ENCODE measurements at places on chromosomes 3 and 15.
A peak's percentile ranks its signal among the peaks of the same experiment; 100 is the strongest.

DNA sequence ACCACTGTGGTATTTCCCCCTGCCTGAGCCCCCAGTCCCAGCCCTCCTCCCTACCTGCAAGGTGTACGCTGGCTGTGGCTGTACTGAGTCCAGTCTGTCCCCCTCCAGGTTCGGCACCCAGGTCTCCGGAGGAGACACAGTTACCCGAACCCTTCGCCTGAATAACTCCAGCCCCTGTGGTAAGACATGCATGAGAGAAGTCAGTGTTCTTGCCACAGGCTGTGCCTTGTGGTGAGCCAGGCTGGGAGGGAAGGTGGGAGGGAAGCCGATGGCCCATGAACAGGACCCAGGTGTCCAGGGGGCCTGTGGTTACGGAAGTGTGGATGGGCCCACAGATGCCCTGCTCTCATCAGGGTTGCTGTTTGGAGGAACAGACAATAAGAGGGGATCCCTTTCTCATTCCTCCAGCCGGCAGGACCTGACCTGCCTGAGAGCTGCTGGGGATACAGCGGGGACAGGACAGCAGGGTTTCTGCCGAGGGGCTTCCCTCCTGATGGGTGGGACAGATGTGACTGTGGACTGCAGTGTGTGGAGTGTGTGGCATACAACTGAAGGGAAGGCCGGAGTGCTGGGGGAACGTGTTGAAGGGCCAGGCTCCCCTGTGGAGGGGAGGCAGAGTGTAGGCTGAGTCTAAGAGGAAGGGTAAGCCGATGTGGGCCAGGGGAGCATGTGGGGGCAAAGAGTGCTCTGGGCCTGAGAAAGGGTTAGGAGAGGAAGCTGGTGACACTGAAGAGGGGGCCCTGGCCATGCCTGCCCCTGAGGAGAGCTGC, 21.9 kb downstream of the ACAA1 start:
- no peak for DNase-seq

DNA sequence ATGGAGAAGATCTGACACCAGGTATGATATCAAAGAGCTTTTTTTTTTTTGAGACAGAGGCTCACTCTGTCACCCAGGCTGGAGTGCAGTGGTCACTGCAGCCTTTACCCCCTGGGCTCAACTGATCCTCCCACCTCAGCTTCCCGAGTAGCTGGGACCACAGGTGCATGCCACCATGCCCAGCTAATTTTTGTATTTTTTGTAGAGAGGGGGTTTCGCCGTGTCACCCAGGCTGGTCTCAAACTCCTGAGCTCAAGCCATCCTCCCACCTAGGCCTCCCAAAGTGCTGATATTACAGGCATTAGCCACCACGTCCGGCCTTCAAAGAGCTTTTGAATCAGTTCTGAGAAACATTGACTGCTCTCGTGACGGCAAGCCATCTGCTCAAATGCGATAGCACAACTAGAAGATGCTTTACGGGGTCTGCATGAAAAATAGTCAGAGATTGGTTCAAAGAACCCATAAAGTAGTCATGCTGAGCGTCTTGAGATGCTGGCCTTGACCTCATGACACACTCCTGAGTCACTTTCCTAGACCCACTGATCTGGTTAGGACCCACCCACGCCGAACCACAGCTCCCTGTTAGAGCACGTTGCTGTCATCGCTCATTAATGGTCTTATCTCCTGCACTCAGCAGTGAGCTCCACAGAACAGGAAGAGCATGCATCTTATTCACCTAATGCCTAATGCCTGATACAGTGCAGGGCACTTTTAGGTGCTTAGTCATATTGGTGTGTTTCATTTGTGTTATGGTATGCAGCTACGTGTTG, 57.0 kb upstream of the NR2F2 start:
- peak; percentile 19 for DNase-seq

- DNase-seq = no peak
These were observed 216.6 kb downstream of the SUCLG2 start for GRCh38 chr3:67437789-67438188.

GRCh38 chr3:98807011-98807410, 43.9 kb downstream of the ST3GAL6 start:
- DNase-seq = no peak

GRCh38 chr3:48118322-48118721, 69.9 kb downstream of the CDC25A start:
- DNase-seq = peak; percentile 9

GRCh38 chr3:141469720-141470119, 17.1 kb upstream of the RASA2 start:
- DNase-seq = no peak

- no peak for DNase-seq
These were observed 19.2 kb downstream of the PLD1 start for GRCh38 chr3:171790898-171791691.

DNA sequence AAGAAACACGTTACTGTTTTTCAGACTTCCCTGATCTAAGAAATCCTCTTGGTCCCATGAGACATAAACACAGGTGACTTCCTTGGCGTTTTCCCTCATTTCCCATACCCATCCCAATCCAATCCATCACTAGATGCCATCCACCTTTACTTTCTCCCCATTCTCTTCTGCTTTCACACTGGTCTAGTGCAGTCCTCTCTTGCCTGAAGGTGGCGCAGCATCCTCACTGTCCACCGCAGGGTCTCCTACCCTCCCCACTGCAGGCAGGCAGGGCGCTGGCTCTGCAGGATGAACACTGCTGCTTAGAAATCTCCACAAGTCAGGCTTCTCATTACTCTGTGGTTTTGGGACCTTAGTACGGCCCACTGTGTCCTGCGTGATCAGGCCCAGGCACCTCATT, 58.2 kb downstream of the RAB7A start:
- no peak for DNase-seq

DNA sequence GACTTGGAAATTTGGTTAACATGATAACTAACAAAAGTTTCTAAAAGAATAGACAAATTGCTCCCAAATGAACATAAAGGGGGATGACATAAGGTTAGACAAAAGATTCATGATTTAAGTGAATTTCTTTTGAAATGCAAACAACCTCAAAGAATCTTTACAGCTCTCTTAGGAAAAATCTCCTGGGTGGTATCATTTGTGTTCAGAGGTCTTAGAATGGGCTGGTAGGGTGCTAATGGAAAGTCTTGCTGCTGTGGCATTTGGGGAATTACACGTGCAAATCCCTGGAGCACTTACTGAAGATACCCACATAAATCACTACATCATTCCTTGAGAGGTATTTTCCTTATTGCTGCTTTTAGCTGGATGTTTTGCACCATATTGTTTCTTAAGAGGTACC, 14.4 kb upstream of the ROBO2 start:
- DNase-seq = no peak

DNA sequence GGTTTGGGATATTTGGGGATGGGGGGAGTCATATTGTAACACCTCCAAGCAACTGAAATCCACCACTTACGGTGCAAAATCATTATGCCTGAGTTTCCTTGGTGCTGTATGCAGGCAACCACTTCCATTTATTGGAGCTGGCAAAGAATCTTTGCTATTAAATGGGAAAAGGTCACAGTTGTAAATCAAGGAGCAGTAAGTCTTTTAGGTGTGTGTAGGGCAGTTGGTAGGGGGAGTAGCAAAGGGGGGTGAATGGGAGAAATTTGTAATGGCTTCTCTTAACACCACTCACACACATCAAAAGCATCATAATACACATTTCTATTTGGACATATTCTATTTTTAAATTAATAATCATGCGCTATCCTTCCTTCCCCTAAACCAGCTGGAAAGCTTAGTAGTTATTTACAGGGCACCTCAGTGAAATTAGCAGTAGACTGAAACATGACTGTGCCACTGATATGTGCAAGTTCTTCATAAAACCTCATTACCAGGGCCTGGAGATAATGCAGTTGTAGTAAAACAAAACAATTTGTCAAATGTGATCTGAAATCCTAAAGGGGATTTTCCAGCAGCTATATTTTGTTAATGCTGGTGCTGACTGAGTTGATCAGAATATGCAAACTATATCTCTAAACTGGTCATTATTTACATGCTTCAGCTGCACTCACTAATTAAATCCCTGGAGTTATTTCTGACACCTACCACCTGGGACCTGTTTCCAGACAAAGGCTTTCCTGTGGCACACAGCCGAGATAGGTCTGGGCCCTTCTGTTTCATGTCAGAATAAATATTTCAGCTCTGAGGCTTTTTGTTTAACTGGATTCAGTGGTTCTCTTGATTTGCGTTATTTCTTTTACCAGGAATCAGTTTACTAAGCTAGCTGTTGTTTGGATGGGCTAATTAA, 90.1 kb downstream of the B3GALNT1 start:
- no peak for DNase-seq

DNA sequence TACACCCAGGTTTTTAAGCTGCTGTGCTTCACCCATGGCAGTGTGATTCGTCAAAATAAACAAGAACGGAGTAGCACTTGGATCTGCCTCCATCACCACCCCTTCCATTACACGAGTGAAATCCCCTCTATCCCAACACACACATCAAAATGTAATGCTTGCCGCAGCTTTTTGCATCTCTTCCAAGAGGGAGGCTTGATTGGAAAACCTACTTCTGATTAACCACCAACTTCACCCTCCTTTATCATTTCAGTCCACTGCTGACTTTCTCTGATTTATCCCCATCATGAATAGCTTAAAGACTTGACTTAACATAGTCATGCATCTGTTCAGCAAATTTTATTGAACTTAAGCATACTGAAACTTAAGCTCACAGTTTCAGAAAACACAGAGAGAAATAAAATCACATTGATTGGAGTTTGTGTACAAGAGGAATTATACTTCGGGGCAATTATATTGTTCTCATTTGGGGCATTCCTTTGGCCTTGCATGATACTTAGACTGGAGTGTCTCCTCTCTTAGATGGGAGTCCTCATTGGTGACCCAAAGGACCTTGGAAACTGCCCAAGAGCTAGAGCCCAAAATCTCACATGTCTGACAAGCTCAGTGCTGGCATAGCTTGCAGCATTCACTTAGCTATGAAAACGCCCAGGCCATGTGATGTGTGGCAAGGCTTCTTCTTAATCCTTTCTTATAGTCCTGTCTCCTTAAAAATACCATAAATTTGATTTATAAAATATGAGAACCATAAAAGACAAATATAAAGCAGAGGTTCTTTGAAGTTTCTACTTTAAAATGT, 124.3 kb upstream of the UMPS start:
- no peak for DNase-seq

DNA sequence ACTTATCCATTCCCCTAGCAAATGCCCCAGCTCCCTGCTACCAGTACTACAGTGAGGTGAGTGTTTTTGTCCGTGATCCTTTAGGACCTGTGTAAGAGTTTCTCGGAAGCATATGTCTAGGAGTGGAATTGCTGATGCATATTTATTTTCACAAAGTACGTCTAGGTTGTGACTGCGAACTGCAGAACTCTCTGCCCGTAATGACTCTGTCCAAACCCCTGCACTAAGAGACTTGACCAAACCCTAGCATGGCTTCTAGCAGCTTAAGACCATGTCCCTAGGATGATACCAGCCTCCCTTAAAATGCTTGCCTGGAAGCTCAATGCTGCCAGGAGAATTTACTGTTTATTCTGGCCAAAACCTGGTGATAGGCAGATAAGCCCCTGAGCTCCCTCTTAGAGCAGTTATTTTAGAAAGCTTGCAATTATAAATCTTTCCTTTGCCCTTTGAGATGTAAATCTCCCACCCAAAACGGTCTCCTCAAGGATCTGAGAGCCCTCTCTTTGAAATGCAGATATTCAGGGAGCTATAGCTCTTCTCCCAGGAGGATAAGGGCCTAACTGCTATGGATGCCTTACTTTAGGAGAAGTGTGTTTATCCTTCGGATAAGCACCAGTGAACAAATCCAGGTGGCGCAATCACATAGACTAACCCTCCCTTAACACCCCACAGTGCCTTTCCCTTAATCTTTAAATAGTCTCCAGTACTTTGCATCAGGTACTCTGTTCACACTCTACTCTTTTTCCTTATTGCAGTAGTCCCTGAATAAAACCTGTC, 14.7 kb upstream of the CA12 start:
- DNase-seq = no peak

DNA sequence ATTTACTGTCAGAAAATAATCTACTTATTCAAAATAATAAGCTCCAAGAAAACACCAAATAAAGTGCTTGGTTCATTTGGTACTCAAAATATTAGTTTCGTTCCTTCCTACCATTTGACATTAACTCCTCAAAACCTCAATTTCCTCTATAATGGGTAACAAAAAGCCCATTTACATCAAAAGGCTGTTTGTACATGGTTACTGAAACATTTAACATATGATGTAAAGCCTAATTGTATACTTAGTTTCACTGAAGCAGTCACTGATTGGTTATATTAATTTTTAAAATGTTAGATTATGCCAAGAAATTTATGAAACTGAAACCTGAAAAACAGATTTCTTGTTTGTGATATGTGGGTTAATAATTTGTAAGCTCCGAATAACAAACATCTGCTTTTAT, 14.7 kb downstream of the XRN1 start:
- DNase-seq = no peak

DNA sequence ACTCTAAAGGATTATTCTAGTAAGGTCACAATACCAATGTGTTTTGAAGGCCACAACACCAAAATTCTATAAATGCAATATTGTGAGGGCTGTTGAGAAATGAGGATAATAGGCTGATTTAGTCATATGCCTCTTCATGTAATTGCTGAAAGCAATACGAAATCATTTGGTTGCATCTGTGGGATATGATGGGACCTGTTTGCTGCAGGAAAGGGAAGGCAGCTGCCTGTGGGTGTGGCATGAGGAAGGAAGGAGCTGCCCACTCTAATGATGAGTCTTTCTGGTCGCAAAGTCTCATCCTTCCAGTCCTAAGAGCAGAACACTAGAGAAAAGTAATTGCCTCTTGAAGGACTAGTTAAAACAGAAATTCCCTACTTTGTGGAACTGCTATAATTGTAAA, 245.3 kb upstream of the ZPLD1 start:
- no peak for DNase-seq

DNA sequence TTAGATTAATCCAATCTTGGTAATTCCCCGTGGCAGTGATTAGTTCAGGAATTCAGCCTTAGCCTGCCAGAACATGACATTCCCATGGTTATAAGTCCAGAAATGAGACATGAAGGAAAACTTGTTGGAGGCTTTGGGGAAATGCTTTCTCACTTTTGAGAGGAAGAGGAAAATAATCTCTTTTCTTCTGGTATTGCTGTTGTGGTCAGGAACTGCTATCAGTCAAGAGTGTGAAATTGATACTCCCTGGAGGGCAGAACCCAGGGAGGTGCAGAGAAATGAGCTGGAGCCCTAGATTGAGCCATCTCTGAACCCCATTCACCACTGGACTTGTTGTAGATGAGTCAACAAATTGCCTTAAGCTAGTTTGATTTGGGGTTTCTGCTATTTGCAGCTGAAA, 38.6 kb upstream of the APH1B start:
- DNase-seq = peak; percentile 33

GRCh38 chr15:89714775-89715174, 24.2 kb downstream of the WDR93 start:
- no peak for DNase-seq

DNA sequence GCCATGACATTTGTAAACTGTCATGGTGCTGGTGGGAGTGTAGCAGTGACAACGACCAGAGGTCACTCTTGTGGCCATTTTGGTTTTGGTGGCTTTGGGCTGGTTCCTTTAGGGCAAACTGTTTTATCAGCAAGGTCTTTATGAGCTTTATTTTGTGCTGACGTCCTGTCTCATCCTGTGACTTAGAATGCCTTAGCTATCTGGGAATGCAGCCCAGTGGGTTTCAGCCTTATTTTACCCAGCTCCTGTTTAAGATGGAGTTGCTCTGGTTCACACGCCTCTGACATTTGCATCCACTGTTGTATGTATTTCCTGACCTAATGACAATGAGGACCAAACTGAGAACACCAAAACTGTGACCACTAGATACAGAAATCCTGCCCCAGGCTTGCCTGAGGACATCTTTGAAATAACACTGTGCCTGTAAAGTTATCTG, 37.6 kb downstream of the RAB8B start:
- DNase-seq = no peak
